ENCODE measurements at places on chromosomes 6 and 20.

DNA sequence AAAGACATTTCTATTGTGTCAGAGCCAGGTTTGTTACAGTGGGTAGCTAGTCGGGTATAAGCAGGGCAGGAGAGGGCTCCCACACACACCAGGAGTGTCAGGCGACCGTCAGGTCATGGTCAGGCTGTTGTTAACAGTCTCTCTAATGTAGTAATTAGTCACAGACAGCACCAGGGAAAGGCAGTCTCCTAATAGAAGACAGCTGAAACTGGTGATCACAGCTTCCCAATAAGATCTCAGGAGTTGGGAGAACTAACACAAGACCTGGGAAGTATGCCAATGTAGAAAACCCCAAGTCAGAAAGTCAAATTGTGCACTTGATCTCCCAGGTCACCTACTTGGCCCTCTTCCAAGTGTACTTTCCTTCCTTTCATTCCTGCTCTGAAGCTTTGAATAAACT is 53.0 kb upstream of the GPR6 start:
- DNase-seq: no peak

GRCh38 chr6:5671601-5672559 is 334.8 kb downstream of the NRN1 start:
- no peak for DNase-seq

GRCh38 chr20:60300374-60300773 is 342.2 kb downstream of the CDH26 start:
- no peak for DNase-seq

- DNase-seq: no peak
Measured at GRCh38 chr6:131062241-131063027, 611 bp downstream of the EPB41L2 start.

- no peak for DNase-seq
Measured at GRCh38 chr6:43913375-43914271, 143.6 kb downstream of the VEGFA start.

- DNase-seq: peak; percentile 74
Measured at GRCh38 chr6:97765461-97765860, 482.4 kb upstream of the MMS22L start.

DNA sequence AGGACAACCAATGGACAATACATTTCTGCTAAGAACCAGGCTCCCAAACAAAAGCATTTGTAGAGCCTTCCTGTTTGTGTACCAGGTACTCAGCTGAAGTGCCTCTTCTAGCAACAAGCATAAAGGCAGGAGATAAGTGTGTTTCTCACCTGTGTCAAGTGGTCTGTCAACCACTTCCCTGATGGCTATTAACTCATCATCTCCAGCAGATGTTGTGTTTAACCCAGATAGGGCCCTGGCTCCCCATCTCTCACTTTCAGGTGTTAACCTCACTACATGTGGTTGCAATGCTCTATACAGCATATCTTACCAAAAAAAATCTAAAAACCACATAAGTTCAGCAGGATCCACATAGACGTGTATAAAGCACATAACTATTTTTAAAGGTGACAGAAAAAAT is 9.6 kb upstream of the IL17A start:
- DNase-seq: no peak

GRCh38 chr20:2691127-2691526 is 1.5 kb upstream of the EBF4 start:
- no peak for DNase-seq

- DNase-seq: no peak
Measured at GRCh38 chr20:12166053-12166717, 248.5 kb downstream of the BTBD3 start.

GRCh38 chr6:108804956-108805355 is 43.3 kb upstream of the ARMC2 start:
- DNase-seq: no peak
